Nephron progenitor cell (in vitro differentiated cells): ENCODE measurements at places on chromosomes 7 and 10.

GRCh38 chr10:3877211-3878000 is 92.4 kb upstream of the KLF6 start:
- DNase-seq, result no peak

GRCh38 chr7:154857728-154858681 is 144.9 kb downstream of the PAXIP1 start:
- DNase-seq, result no peak

- DNase-seq, result no peak
Observed at GRCh38 chr10:98684019-98684899, 237.5 kb upstream of the HPS1 start.

DNA sequence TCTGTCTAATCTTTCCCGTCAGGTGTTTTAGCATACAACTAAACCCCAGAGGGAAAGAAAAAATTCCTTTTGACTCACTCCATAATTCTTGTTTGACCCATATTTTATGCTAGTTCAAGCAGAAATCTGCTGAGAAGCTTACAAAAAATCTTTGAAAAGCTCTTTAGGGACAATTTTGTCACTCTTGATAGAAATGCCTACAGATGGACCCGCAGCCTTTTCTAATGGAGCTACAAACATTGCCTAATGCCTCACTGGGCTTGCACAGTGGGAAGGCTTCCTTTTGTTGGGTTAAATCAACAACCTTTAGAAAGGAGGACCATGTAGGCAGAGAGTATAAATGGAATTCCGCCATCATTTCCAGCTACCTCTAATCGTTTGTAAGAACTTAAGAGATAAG is 344.5 kb downstream of the PCLO start:
- DNase-seq, result no peak

DNA sequence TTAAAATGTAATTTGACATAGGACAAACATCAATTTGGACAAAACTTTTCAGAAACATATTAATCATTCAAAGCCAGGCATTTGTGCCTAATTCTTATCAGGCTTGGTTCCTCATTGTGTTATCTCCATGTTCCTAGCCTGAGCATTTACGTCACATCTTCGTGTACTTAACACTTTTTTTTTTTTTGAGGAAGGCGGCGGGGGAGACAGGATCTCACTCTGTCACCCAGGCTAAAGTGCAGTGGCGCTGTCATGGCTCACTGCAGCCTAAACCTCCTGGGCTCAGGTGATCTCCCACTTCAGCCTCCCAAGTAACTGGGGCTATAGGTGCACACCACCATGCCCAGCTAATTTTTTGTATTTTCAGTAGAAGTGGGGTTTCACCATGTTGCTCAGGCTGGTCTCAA is 19.8 kb downstream of the HNRNPA2B1 start:
- DNase-seq, result no peak

- no peak for DNase-seq
Observed at GRCh38 chr7:1819259-1819841, 149.3 kb downstream of the ELFN1 start.

GRCh38 chr7:151085691-151086620 is at the start of gene AGAP3:
Gene AGAP3, plus strand, starts transcription at chr7:151086475. Its CDS starts 267 bp downstream, at chr7:151086742.
- peak; percentile 89 for DNase-seq

- no peak for DNase-seq
Observed at GRCh38 chr10:20005638-20006037, 189.4 kb downstream of the PLXDC2 start.

DNA sequence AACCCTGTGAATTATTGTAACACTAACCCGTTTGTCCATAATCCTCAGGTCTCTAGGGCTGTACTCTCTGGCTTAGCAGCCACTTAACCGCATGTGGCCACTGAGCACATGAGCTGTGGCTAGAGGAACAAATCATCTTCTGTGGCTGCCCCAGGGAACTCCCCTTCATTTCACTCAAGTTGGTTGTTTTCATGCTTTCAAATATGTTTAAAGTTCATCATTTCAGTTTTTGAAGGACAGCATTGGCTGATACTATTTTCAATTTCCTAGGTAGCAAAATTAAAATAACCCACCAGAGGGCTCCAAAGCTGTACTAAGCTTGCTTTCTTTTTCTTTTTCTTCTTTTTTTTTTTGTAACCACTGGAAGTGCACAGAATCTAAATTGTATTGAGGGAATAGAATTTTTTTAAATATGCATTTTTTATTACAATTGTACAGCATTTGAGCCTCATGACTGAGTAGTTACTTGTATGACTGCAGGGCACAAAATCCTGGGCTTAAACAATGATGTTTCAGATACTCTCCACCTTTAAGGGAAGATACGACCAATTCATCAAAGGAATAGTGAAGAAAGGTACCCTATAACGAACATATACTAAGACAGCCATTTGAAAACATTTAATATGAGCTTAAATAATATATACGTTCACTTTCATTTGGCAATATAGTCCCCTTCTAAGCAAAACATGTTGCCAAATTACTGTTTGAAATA is 38.6 kb downstream of the MRC1 start:
- DNase-seq, result no peak

DNA sequence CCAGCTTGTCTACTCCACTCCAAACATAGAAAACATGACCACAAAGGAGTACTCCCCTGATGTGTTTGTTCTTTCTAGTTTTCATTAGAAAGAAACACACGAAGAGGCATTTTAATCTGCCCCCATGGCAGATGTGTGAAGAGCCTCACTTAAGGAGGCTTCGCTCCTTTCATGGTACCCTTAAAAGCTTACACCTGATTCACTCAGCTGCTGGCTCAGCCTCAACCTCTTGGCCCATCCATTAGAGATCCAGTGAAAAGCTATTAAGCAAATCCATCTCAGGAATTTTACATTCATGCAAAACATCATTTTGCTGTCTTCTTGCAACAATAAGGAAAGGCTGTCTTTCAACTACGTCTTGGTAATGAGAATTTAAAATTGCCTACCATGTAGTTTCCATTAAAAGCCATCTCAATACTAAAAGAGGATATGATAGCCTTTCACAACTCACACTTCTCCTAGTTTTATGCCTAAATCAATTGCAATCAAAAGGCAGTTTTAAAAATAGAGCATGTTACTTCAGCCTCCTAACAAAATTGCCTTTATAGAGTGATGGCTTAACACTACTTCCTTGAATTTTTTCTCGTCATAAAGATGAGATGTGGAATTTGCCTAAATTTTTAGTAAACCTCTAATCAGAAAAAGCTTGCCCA is 22.7 kb downstream of the MACC1 start:
- DNase-seq, result no peak

DNA sequence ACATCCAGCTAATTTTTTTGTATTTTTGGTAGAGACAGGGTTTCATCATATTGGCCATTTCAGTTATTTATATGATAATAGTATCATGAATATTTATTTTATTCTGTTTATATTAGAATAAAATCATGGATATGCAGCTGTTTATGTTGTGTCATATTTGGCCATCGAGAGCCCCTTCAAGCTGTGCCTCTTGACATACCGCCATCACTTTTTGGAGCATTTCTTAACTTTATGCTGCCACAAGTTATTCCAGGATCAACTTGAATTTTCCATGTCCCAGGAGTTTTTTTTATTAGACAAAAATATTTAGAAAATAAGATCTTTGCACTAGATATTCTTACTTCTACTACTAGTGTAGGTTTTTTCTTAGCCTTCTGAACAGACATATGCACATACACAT is 1067.0 kb upstream of the LRRTM3 start:
- DNase-seq, result no peak

- DNase-seq, result no peak
Observed at GRCh38 chr10:70678757-70679489, 6.6 kb downstream of the ADAMTS14 start.

- DNase-seq, result no peak
Observed at GRCh38 chr7:106031300-106032035, 68.4 kb downstream of the CDHR3 start.

- DNase-seq, result no peak
Observed at GRCh38 chr7:117143580-117143979, 179.3 kb downstream of the WNT2 start.

GRCh38 chr10:118473305-118473960 is 122.0 kb downstream of the PRLHR start:
- no peak for DNase-seq

DNA sequence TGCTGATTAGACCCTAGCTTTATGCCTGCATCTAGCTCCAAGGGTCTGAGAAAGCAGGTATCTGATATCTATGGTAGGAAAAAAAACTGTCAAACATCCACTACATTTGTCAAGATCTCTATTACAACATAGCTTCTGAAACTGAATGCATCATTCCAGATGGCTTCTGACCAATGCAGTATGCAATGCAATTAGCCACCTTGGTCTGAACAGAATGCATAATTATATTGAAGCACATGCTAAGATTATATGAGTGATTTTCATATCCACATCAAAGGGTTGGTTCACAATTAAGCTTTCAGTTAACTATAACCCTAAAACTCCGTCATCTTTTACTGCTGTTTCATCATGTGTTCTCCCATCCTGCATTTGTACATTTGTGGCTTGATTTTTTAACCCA is 271.4 kb downstream of the POLR1F start:
- DNase-seq, result no peak

DNA sequence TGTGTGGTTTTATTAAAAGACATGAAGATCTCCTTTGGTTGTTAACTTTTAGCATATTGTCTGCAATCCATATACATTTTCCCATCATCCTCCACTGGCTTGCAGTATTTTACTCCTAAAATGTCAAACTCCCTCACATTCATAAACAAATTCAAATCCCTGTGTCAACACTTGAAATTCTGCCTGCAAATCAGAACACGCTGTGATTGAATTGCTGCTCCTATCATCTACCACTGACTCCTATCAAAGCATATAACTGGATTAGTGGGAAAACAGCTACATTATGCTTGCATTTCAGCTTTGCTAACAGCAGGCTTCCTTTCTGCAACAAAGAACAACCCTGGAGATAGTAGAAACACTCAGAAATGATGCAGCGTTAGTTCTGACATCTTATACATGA is 281.8 kb upstream of the HGF start:
- no peak for DNase-seq

DNA sequence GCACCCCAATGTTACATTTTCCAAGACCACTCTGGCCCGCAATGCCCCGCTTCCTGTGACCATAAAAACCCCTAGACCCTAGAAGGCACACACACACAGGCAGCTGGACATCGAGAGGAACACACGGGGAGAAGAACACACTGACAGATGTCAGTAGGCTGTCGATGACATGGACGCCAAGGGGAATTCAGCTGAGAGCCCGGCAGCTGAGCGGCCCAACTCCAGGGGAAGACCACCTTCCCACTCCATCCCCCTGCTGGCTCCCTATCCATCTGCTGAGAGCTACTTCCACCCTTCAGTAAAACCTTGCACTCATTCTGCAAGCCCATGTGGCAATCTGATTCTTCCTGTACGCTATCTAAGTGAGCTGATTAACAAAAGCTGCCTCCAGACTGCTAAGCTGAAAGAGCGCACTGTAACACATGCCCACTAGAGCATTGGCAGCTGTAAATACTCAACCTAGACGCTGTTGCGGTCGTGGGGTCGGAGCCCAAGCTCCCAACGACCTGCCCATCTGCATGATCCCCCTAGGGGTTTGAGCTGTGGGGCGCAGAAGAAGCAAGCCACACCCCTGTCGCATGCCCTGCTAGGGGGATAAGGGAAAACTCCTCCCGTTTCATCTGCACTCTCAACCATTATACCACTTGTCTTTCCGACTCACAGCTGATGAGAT is 843.6 kb upstream of the POT1 start:
- DNase-seq, result no peak

- DNase-seq, result no peak
Observed at GRCh38 chr7:116231949-116232348, 21.6 kb downstream of the TES start.

DNA sequence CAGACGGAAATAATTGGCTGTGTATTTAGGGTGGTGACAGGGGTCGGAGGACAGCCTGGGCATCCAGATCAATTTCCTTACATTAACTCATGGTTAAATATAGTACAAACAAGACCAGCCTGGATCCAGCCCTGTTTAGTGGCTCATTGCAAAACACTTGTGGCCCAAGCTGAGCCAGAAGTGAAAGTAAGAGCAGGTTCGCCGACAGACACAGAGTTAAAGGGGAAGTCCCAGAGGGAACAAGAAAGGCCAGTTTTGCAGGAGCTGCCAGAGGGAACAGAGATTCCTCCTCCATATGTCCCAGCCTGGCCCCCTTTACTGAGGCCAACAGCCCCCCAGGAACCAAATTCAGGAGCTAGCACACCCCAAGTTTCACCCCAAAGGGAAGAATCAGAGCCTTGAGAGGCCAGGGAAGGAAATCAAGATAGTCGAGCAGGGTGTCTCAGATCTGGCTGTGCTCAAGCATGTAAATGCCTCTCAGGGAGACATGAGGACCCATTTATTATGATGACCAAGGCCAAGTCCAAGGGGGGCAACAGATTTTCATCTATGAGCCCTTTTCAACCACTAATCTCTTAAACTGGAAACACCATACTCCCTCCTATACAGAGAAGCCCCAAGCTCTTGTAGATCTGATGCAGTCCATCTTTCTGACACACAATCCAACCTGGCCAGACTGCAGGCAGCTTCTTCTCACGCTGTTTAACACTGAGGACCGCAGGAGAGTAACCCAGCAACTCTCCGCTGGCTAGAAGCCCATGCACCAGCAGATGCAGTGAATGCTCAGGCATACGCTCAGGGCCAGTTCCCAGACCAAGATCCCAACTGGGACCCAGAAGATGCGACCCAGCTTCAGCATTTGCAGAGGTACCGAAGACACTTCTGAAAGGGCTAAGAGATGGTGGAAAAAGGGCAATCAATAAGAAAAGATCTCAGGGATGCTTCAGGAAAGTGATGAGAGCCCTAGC is 15.9 kb upstream of the ADCK2 start:
- no peak for DNase-seq

- no peak for DNase-seq
Observed at GRCh38 chr7:87140271-87140748, 11.9 kb upstream of the DMTF1 start.

DNA sequence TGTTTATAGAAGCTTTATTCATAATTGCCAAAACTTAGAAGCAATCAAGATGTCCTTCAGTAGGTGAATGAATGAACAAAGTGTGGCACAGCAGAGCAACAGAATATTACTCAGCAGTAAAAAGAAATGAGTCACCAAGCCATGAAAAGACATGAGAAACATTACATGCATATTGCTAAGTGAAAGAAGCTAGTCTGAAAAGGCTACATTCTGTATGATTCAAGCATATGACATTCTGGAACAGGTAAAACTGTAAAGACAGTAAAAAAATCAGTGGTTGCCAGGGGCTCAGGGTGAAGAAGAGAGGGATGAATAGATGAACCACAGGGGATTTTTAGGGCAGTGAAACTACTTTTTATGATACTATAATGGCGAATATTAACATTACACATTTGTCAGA is 80.9 kb upstream of the APBB1IP start:
- DNase-seq, result no peak
